ENCODE measurements at places on chromosomes 11 and 22.
A peak's percentile ranks its signal among the peaks of the same experiment; 100 is the strongest.

GRCh38 chr22:46078241-46079092 lies 71.9 kb upstream of the PPARA start:
- DNase-seq, result no peak

DNA sequence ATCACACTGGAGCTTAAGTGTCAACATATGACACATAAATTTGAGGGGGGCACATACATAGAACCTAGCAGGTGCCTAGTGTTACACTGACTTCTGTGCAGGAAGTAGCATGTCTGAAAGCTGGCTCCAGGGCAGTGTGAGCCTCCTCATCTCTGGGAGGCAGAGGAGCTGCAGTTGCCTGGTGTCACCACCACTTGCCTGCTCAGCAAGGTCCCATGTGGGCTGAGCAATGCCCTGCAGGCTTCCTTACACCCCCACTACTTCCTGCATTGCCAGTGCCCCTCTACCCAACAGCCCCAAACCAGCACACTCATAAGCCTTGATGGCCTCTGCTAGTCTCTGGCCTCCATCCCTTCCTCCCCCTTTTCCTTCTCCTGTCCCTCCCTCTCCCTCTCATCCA lies 165.8 kb downstream of the BUD13 start:
- DNase-seq, result no peak

DNA sequence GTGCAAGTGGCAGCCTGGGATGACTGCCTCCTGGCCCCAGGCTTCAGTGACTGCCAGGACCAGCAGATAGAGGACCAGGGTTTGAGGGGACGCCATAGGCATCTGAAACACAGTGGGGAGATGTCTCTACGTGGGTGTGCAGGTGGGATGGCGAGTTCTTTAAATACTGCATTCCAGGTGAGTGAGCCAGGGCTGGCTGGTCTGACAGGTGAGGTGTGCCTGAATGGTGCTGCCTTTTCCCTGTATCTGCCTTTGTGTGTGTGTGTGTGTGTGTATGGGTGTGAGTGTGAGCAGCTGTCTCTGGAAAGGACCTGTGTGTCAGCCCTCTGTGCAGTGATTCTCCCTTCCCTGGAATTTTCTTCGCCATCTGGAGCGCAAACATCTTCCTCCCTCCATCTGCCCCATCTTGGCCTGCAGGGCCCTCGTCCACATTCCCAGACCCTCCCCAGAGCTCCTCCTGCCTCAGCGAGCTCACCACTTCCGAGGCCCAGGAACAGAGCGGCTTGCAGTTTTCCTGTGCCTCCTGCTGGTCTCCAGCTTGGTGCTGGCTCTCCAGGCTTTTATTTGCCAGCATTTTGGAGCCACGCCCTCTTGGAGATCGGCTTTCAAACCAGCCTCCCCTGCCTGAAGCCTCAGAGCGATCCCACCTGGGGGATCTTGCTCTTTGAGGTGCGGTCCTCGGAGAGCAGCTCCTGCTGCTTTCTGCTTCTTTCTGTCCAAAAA lies at the start of gene GPHA2:
Gene GPHA2 (minus strand): TSS at position 535 of the 723 bp plus-strand sequence. CDS start 433 bp downstream, at position 102.
- DNase-seq, result no peak

DNA sequence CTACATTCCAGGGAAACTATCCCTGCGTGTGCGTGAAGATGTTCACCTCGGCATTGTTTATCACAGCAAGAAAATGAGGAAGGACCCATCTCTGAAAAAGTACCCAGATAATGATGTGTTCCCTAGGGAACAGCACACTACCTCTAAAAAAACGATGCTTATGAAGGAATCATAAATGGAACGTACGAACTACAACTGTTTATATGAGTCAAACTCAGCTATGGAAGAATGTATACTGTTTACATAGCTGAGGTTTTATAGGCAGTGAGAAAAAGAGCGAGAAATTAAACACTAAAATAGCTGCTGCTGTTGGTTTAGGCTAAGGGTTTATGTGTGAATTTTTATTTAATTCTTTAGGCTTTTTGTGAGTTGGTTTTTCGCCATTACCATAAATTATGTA lies 48.9 kb downstream of the APOL1 start:
- DNase-seq, result no peak

DNA sequence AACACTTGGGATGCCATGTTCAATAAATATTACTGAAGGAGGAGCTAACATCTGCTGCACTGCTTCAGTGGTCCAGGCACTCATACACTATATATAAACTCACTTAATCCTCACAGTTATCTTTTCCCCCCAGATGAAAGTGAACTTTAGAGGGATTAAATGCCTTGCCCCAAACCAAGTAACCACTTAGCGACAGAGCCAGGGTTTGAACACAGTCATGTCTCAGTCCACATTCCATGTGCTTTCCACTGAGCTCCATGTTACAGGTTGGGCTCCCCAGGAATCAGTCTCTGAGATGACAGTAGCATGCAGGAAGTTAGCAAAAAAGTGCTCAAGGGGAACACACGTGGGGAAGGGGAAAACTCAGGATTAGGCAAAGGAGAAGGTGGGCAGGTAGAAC lies 59.3 kb downstream of the ENDOD1 start:
- no peak for DNase-seq

DNA sequence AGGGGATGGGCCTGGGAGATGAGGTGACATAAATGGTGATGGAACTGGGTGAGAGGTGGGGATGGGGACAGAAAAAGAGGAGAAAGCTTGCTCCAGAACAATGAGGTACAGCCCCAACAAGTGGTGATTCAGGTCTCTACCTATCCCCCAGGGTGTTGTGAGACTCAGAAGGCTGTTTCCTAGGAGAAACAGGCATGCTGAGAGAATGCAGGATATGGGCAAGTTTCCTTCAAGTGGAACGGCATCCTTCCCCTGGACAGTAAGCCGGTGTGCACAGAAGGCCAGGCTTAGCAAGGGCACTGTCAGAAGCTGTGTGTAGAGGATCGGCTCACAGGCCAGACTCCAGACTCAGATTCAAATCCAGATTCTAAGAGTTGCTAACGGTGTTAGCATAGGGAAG lies 34.1 kb upstream of the CRTAM start:
- DNase-seq, result no peak

GRCh38 chr11:39965701-39966100 lies 1493.8 kb downstream of the LRRC4C start:
- no peak for DNase-seq

GRCh38 chr11:76056876-76057275 lies 149.4 kb downstream of the WNT11 start:
- no peak for DNase-seq

GRCh38 chr11:110710628-110711381 lies 1.4 kb downstream of the ARHGAP20 start:
- no peak for DNase-seq

DNA sequence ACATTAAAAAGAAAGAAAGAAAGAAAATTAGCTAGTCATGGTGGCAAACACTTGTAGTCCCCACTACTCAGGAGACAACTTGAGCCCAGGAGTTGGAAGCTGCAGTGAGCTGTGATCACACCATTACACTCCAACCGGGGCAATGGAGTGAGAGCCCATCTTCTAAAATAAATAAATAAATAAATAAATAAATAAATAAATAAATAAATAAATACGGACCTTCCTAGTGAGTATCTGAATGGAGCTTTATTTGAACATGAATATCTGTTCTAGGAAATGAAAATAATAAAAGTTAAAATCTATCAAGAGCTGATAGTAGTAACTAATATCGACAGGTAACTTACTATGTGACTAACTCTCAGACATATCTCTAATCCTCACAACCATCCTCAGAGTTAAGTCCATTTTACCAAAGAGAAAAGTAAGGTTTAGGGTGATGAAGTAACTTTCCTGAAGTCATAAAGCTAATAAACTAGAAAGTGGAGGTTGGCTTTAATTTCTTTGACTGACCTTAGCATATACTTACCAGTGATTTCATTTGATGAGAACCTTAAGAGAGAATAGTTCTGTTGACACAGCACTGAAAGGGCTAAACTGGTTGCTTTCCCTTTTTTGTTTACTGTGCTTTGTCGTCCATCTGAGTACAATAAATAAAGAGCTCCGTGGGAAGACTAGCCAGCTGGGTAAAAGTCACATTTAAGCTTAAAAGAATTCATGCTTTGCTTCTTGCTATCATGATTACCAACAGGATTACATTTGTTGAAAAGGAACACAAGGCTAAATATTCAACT lies 22.4 kb downstream of the ENTHD1 start:
- DNase-seq, result no peak

DNA sequence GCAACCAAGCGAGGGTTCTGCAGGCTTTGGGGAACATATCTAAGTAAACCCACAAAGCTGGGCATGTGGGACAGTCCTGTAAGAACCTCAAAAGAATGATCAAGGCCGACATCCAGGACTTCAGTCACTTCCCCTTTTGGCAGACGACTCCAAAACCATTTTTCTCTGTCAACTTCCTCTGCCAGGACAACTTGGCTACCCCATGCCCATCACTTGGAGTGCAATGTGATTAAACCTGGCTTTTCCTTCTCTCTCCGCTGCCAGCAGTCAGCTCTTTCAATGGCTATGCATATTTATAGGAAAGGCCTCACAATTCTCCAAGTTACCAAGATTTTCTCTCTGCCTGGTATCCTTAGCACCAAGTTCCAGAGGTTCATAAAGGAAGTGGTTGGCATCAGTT lies 78.9 kb downstream of the C11orf58 start:
- no peak for DNase-seq

DNA sequence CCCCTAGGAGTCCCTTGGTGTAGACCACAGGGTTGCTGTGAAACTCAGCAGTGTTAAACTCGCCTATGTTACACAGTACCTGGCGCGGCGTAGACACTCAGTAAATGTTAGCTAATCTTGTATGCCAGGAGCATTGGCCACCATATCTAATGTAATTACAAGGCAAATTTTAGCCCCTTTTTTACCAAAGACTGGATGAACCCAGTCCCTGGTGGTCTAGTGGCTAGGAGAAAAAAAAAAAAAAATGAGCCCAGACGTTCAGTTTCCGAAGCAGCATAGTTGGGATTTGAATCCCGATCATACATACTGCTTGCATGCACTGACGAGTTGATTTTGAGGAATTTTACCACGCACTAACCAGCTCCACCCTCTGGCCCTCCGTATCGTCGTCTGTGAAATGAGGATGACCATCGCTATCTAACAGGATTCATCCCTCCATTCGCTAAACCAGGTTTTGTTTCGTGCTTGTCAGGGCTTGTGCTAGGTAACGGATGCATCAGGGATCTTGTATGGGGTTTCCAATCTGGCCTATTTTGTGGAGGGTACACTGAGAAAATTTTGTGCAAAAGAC lies 688 bp downstream of the PTS start:
- DNase-seq, result no peak

DNA sequence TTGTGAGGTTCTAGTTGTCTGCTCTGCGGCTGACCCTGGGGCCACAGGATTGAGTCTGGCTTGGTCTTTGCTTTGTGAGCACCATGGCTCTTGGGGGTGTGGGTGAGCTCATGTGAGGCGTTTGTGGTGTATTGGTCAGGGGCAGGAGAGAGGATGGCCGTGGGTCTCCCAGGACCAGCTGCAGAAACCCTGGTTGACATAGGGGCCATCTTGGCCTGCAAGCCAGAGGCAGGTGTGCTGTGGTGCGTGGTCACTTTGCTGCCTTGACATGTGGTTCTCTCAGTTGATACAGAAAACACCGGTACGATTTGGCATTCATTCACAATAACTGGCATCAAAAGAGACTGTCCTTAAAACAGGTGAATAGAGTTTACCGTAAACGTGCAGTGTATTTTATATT lies 11.3 kb downstream of the PHRF1 start:
- DNase-seq, result no peak

DNA sequence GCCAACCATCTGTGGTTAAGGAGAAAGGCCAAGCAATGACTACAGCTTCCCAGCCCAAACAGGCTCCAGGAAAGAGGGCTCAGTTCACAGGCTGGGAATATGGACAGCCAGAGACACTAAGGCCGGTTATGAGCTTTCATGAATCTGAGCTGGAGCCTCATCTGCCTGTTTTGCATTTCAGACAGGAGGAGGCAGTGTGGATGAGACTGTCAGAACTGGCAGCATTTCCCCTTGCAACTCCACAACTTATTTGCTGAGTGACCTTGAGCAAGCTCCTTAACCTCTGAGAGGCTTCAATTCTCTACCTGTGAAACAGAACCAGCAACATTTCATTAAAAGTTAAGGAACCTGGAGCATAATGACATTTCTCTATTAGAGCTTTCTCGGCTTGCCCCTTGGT lies 264.0 kb downstream of the ETS1 start:
- no peak for DNase-seq

DNA sequence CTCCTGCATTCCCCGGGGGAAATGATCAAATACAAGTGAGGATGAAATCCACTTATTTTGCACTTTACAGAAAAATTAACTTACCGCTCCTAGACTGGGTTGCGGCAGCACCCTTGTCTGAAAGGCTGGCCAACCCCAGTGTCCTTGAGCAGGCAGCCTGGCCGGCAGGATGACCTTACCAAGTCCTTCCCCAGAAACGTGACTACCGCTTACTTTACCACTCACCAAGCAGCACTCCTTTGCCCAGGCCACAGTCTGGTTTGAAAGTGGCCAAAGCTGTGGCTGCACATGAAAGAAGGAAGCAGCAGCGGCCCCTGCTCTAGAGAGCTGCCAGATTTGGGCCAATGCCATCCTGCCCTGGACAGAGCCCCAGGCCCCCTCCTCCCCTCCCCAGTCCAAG lies 20.3 kb downstream of the MYH9 start:
- DNase-seq, result no peak

- DNase-seq, result no peak
Observed at GRCh38 chr11:96538622-96539021, 148.8 kb downstream of the JRKL start.

DNA sequence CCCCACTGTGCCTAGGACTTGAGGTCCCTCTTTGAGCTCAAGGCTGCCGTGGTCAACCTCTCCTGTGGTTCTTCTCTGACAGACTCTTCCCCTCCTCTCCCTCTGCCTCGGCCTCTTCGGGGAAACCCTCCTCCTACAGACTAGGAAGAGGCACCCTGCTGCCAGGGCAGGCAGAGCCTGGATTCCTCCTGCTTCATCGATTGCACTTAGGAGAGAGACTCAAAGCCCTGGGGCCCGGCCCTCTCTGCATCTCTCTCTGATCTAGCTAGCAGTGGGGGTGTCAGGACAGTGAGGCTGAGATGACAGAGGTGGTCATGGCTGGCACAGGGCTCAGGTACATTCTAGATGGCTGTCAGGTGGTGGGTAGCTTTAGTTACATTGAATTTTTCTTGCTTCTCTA lies 63.6 kb upstream of the EMID1 start:
- no peak for DNase-seq

- peak; percentile 4 for DNase-seq
Observed at GRCh38 chr11:1228921-1229451, 6.1 kb downstream of the MUC5B start.

GRCh38 chr22:42714308-42714707 lies 6.4 kb downstream of the A4GALT start:
- DNase-seq, result no peak

GRCh38 chr11:126135235-126136176 lies 72.8 kb upstream of the CDON start:
- DNase-seq, result no peak

DNA sequence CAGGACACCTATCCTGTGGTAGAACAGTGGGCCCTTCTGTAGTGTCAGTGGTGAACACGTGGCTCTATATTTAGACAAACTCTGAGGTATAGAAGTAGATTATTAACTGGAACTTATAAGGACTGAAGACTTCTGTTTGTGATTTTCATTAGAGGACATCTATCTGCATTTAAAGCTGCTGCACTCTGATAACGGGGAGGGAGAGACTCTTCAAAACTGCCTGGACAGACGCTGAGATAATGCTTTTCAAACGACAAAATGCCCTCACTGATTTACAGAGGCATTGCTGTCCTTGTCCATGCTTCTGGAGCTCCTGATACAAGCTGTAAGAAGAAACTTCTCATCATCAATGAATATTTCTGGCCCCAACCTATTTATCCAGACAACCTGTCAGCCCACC lies 425.2 kb downstream of the OPCML start:
- no peak for DNase-seq
